Umbilical cord (tissue), 2 donors: ENCODE measurements at places on chromosomes 7 and 10. TPM values are rescaled to one million over a fixed set of nuclear protein-coding genes. Genes with fewer than 3 reads are reported as not detected.

Gene NEUROD6
- 0.96 TPM for total RNA-seq

Gene RHOBTB1
- total RNA-seq, result 33.9 TPM

Gene INMT
- total RNA-seq, result 151 TPM

Gene ARF5
- total RNA-seq, result 139 TPM

Gene PALD1
- 4.8 TPM for total RNA-seq

Gene STRIP2
- 0.96 TPM for total RNA-seq

Gene H2BK1
- total RNA-seq, result not detected

Gene NCF1
- not detected for total RNA-seq

DNA sequence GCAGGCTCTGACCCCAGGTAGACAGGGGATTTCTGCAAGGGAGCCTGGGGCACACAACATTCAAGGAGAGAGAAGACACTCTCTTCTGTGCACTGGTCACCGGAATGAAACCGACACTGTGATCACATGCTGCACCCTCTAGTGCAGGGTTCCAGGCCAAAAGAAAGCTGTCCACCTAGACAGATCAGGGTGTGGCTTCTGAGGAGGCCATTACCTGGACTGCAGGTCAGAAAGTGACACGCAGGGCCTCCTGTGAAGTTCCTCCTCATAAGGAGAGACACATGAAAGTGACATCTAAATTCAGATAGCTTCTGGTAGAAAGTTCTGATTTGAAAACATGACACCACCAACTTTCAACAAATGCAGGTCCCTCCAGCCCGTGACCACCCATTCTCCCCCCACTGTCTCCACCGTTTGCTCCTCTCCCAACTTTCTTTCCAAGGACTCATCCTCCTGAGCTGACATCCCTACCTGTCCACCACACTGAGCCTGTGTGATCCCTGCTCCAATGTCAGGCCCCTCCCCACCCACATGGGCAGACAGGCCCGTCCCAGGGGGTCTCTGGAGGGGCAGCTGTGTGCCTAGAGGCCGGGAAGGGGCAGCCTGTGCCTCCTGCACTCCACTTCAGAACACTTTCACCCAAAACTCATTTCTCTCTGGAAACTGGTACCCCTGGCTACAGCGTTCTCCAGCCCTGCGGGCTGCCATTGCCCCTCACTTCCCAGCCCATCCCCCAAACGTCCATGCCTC, 198.0 kb downstream of the TNS3 start:
- DNase-seq, result no peak

DNA sequence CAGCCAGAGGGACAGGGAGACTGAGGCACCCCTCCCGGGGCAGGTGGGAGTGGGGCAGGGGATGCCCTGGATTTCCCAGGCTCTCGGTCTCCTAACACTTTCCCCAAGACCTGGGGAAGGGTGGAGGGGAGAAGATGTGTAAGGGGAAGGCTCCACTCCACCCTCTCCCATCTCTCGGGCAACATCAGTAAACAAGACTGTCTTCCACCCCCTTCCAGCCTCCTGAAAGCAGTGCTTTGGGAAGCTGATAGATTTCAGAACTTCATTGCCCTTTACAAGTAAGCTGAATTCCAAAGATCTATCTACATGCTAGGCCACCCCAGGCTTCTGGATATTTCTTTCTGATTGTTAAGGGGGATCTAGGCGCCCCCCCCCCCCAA, 3.7 kb downstream of the FLNC start:
- DNase-seq, result peak; percentile 74

DNA sequence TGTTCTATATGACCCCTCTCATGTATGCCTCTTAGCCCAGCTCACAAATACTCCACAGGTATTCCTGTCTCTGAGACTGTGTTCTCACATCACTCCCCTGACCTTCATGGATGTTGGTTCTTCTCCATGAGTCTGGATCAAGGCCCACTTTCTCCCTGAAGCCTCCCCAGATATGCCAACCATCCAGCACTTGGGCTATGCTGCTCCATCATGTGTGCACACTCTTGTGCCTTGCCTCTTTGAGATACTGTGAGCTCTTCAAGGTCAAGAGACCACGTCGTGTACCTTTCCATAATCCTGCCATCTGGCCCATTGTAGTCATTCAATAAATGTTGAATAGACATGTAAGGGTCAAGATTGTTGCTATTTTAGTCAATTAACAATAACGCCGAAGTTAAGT, 30.1 kb upstream of the TM9SF3 start:
- no peak for DNase-seq

GRCh38 chr7:9029681-9030530, 596.5 kb downstream of the NXPH1 start:
- no peak for DNase-seq

- no peak for DNase-seq
These were observed 137.7 kb downstream of the LRRC4 start for GRCh38 chr7:127893547-127893946.

DNA sequence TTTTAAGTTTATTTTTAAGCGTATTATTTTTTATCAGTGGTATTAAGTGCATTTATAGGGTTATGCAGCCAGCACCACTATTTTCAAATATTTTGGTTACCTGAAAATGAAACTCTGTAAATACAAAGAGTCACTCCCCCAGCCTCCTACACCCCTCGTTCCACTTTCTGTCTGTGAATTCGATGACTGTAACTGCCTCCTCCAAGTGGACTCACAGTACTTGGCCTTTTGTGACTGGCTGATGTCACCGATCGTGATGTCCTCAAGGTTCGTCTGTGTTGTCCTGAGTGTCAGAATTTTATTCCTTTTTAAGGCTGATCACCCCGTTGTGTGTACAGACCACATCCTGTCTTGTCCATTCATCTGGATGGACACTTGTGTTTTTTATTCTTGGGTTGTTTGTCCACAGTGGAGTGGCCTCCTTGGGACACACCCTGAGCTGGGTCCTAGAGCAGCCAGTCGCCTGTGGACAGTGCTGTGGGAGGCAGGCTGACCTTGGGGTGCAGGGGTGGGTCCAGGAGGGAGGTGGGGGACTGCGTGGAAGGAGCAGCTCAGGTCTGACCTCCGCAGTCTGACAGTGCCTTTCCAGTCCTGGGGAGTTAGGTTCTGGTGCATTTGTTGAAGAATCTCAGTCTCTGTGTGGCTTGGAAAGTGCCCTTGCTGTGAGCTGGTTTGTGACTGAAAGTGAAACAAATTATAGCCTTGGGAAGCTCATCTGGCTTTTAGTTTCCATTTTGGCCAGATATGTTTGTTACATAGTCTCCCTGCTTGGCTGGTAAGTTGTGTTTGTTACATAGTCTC, 6.9 kb downstream of the MTG1 start:
- no peak for DNase-seq

GRCh38 chr10:50624866-50625501, 1.2 kb upstream of the SGMS1 start:
- DNase-seq, result peak; percentile 78

GRCh38 chr7:16114071-16114470, 307.3 kb downstream of the CRPPA start:
- no peak for DNase-seq

- DNase-seq, result no peak
These were observed 50.2 kb downstream of the KCNMA1 start for GRCh38 chr10:77587416-77587790.

GRCh38 chr10:71829171-71829570, 21.9 kb downstream of the PSAP start:
- no peak for DNase-seq

DNA sequence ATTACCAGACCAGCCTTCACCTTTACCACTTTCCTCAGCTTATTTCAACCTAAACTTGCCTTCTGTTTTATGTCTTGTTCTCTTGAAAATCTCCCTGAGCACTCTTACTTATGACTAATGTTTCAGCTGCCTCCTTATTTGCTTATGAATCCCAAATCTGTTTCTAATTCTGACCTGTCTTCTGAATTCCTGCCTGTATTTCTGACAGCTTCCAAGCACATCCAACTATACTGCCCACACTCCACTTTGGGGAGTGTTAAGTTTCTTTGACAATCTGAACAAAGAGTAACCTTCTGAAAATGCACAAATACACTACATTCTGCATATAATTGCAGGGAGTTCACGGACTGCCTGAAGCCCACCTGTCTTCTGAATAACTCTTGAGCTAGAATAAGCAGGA, 48.7 kb downstream of the ARMC3 start:
- peak; percentile 32 for DNase-seq

DNA sequence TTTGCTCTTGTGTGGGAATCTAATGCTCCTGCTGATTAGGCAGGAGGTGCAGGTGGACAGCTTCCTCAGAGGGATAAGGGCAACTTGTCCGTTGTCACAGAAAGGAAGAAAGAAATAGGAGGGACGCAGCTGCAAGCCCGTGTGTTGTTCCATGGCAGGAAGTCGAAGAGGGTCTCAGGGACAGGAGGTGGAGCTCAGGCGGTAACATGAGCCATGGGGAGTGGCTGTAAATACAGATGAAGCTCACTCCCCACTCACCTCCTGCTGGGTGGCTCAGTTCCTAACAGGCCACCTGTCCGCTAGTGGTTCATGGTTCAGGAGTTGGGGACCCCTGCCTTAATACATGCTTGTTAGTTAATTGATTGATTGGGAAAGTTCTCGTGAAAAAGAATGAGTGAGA, 101.7 kb upstream of the SFMBT2 start:
- no peak for DNase-seq

DNA sequence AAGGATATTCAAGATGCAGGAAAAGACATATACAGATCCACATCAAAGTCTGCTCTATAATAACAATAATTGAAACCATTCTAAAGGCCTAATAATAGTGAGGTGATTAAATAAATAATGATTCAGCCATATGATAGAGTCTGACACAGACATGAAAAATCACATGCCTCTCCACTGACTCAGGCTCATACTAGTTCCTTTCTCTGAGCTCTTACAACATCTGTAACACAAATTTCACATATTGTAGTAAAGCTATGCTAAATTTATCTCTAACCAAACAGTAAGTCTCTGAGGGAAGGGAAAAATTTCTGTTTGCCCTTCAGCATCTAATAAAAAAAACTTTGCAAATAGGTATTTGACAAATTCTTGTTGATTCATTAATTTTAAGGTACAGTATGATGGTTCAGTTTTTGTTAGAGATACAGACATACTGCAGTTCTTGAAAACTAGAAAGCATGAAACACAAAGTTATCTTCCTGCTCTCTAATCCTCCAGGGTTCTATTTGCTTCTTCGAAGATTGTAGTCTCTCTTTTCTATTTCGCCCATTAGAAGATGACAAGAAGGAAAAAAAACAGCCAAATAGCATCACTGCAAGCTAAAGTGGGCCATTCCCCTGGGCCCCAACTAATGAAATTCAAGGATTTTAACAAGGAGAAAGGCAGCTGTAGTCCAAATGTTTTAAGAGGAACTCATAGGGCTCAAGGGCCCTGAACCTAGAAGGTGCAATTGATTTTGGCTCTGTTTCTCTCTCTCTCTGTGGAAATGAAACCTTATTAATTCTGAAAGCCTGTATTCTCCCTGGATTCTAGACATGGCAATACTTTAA, 53.9 kb downstream of the CUBN start:
- peak; percentile 91 for DNase-seq

DNA sequence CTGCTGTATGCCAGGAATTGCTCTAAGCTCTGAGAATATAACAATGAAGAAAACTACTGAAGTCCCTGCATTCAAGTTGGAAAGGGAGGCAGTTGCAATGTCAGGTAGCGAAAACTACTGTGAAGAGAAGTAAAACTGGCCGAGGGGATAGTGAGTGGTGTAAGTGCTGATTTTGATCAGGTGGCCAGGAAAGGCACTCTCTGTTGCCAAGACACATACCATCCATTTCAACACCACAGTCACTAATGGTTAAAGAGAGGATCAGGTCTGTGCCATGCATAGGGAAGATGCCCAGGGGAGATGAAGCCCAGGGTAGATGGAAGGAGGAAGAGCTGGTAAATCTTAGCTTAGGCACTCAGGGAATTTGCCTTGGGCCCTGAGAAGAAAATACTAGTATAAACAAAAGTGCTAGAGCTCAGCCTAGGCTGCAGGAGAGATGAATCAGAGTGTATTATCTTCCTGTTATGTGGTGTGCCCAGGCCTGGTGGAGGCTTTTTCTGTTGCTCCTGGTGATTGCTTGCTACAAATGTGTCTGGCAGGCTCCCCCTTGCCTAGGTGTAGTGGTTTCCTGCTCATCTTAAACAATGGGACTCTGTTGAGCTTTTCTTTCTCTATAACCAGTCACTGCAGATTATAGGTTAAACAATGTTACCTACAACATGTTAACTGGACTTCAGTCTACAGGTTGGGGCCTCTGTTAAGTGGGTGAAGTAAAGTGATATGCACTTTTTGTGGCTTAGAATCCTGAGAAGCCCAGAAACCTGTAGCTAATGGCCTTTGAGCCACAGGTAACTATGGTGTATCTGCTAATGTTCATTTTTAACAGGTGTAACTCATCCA, 125.5 kb downstream of the LRRC4 start:
- DNase-seq, result no peak
